Hypothalamus (tissue), 51 donors: ENCODE measurements at places on chromosomes 16 and 17.

DNA sequence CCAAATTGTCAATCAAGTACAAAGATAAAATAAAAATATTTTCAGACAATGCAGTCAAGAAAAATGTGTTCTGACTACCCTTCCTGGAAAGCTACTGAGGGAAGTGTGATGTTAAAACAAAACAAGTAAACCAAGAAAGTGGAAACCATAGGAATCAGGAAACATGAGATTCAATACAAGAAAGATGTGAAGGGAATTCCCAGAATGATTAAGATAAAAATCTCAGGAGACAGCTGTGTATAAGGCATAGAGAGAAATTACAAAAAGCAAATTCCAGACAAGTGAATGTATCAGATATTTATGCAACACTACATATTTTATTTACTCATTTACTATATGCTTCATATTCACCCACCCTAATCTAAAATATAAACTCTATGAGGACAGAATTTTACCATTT, 32.2 kb downstream of the TRIM37 start:
- no peak for DNase-seq

DNA sequence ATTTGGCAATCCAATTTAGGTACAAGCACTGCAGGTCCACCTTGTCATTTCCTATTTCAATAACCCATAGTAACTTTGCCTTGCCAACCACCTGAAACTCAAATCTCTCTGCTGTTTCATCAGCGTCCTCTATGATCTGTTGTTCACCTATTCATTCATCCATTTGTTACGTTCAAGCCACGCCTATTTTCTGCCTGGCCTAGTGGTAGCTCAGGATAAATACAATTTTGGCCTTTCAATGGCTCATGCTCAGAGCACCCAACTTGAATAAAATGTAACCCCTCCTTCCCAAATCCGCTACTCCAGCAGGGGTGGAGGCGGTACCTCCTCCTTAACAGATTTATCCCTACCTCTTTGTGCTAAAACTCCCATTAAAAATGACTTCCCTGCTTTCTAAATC, 3.6 kb upstream of the FBXO47 start:
- no peak for DNase-seq

DNA sequence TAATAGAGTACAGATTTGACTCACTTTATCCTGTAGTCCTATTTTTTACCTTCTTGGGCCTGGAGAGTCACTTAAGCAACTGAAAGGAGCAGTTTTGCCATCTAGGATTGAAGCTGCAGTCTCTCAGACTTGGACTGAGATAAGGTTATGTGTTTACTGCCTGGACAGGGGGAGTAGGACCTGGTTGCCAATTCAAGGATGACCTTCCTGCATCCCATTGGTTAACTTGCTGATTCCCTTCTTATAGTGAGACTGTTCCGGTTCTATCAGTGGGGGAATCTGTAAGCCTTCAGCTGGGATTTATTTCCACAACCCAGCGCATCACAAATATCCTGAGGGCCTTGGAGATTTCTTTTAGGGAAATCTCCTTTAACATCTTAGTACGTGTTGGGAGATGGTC, 2.9 kb downstream of the UBN1 start:
- DNase-seq, result no peak

DNA sequence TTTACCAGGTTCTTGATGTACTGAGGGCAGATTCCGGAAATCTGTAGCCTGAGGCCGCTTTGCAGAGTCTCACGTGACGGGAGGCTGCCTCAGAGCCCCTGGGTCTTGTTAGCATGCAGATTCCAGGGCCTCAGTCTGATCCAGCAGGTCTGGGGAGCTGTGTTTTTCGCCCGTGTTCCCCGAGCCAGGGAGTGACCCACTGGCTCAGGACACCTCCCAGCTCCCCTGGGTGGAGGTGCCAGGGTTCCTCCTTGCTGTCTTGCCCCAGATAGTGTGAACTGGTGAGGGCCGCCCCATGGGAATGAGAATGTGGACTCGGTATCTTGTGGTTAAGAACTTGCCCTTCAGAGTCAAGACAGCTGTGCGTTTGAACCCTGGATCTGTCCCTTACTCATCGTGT, 98.6 kb downstream of the OR1D5 start:
- no peak for DNase-seq

- DNase-seq, result no peak
Observed at GRCh38 chr16:80530479-80530878, 10.3 kb upstream of the DYNLRB2 start.

DNA sequence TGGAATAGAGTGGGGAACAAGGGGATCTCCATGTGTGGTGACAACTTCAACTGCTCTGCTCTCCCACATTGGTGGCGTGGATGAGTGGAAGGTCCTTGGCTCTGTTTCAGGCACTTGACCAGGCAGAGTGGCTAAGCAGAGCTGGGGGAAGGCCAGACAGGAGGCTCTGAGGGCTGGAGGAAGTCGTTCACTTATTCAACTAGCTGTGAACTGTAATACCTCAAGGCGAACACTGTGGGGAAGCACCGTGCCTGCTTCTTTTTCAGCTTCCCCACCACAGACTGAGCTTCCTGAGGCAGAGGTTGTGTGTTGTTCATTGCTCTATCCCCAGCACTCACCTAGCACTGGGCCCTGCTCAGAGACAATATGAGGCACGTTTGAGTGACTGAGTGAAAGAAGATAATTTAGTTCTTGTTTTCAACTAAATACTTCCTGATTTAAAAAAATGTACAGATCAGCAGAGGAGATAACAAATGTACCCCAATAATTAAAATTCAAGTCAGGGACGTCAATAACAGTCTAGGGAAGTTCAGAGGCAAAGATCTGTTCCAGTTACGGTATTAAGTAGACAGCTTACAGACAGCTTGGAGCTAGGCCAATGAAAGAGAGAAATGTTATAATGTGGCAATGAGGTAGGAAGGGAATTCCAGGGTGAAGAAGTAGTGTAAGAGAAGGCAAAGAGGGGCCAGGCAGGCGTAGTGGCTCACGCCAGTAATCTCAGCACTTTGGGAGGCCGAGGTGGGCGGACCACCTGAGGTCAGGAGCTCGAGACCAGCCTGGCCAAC, 34.7 kb downstream of the MYO18A start:
- DNase-seq, result peak; percentile 22

GRCh38 chr16:24036614-24037013, 200.8 kb downstream of the PRKCB start:
- DNase-seq, result peak; percentile 12

DNA sequence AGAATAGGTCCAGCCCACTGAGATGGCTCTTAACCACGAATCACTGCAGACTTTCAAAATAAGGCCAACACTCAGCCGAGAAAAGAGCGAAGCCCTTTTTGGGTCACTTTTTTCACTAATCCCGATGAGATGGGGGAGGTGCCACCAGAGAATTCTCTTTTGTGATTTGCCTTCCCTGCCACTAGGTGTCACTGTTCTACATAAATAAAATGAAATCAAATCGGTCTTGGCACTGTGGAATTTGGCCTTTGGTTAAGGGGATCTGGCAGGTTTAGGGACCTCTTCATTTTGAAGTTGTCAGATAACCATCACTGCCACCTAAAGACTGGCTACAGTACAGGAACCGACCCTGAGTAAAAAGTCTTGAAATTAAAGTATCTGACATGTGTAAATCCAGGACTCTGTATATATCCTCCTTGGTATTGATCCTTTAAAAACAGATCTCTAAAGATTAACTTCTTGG, 147.0 kb downstream of the HS3ST4 start:
- peak; percentile 4 for DNase-seq

DNA sequence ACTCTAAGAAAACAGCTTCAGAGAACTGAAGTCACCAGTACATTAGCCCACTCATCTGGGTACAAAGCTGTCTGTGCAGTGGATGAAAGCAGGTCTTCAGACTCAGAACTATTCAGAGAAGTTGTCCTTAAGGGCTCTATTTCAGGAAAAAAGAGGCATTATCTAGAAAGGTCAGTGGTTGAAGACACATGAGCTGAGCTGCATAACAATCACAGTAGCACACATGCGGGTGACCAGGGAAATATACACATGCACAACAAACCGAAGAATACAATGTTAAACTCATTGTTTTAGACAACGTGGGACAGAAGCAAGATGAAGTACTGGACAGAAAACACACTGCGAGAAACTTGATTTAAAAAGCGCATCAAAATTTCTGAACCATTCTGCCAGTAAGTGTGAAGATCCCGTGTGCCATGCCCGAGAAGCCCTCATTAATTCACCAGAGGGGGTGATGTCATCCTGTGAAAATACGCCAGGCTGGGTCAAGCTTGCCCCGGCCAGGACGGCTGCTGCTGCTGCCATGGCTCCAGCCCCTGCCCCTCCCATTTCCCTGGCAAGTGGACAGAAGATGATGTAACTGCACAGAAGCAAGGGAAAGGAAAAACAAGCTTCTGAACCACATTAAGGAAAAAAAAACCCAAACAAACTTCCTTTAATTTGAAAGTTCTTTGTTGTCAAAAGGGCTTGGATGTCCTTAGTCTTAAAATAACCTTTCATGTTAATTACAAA, 10.1 kb downstream of the DYNC1LI2 start:
- peak; percentile 91 for DNase-seq

GRCh38 chr16:49128740-49129139, 152.9 kb downstream of the CBLN1 start:
- DNase-seq, result no peak

- DNase-seq, result no peak
Observed at GRCh38 chr17:78079253-78079652, 49.3 kb downstream of the TMC6 start.

DNA sequence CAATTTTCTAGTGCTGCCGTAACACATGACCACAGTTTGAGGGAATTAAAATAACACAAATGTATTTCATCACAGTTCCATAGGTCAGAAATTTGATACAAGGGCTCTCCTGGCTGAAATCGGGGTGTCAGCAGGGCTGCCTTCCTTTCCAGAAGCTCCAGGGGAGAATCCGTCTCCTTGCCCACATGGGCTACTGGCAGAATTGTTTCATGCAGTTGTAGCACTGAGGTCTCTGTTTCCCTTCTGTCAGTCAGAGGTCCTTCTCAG, 20.5 kb downstream of the EIF4A3 start:
- DNase-seq, result no peak

DNA sequence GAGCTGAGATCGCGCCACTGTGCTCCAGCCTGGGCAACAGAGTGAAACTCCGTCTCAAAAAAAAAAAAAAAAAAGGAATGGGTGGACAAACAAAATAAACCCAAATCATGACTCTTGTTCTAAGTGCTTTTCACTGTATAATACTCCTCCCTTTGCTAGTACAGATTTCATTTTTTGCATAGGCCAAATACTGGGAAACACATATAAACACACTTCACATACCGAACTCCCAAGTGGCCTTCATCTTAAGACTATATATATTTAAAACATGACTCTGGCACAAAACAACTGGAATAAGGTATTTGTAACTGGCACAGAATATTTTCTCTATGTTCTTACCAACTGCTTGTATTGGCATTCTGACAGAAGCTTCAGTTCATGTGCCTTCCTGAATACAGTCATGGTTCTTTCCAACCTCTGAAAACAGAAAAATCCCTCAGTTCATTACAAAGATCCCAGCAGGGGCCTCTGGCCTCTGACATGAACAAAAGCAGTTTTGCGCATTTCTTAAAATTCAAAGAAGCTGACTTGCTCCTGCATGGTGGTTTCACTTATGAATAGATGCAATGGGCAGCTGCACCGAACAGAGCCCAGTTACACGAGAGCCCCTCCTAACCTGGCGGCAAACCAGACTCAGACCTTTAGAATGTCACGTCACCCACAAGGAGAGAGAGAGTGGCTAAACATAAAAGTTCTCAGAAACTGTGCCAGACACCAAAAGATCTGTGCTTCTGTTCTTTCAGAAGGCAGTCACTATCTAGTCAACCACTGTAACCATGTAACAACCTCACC, 19.1 kb upstream of the COPRS start:
- DNase-seq, result no peak

- no peak for DNase-seq
Observed at GRCh38 chr17:40071313-40072039, 8.7 kb downstream of the THRA start.
